ENCODE measurements at places on chromosomes 4 and X. TPM values are rescaled to one million over a fixed set of nuclear protein-coding genes. Genes with fewer than 3 reads are reported as not detected.

DNA sequence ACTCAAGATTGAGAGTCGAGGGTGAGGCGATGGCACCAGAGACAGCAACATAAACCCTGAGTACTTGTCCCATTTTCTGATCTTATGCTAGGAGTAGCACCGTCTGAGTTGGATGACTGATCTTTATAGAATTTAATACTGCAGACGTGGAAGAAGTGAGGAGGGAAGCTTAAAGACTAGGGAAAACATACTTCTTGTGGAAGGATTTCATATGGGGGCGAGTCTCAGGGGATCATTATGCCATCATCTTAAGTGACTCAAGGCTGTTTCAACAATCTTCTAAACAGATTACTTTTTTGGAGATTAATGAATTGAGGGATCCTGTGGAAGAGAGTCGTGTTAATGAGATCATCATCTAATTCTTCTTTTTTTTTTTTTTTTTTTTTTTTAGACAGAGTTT, 17.2 kb upstream of the FAT1 start:
- no peaks in the 10 kb centered on the region for H3K4me1 ChIP-seq
- no peak for DNase-seq
- no peak overlapping the region for H3K27ac ChIP-seq
- H3K27me3 ChIP-seq: no peaks in the 10 kb centered on the region
- H3K36me3 ChIP-seq: no peaks in the 10 kb centered on the region

The INTU gene
- 0.15 TPM for total RNA-seq

- no peaks in the 10 kb centered on the region for H3K27me3 ChIP-seq
- DNase-seq: no peak
- no peak overlapping the region for H3K27ac ChIP-seq
- H3K4me1 ChIP-seq: no peaks in the 10 kb centered on the region
- no peak overlapping the region for H3K4me3 ChIP-seq
Observed at GRCh38 chr4:33085709-33086108, 2365.5 kb downstream of the PCDH7 start.

The GAB3 gene
- total RNA-seq: 2.0 TPM

- H3K27ac ChIP-seq: no peak overlapping the region
- no peaks in the 10 kb centered on the region for H3K4me1 ChIP-seq
- DNase-seq: no peak
Observed at GRCh38 chrX:126929071-126929470, 109.5 kb downstream of the PRR32 start.

DNA sequence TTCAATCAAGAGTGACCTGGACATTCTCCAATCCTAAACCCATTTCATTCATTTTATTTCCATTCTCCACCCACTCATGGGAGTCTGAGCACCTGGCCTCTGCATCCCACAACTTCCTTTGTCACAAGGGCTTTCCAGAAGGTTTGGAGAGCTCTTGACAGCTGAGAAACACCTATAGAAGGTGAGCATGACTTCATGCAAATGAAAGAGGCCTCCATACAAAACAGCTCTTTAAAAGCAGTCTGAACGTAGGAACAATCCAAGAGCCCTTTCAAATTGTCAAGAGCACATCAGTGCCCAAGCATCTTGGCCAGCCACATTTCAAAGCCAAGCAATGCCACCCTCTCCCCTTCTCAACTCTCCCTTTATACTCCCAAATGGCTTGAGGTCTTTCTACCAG, 74.9 kb upstream of the RAP2C start:
- no peak overlapping the region for H3K4me3 ChIP-seq
- H3K27ac ChIP-seq: no peak overlapping the region
- no peak for DNase-seq
- no peaks in the 10 kb centered on the region for H3K27me3 ChIP-seq

The MAMLD1 gene
- total RNA-seq: not detected

- H3K4me3 ChIP-seq: no peak overlapping the region
- H3K4me1 ChIP-seq: no peaks in the 10 kb centered on the region
- H3K27ac ChIP-seq: no peak overlapping the region
- no peaks in the 10 kb centered on the region for H3K36me3 ChIP-seq
Observed at GRCh38 chrX:85113746-85114145, 110.1 kb downstream of the APOOL start.

The TRIM75 gene
- total RNA-seq: not detected

The CCDC160 gene
- not detected for total RNA-seq

The HEPH gene
- total RNA-seq: 0.35 TPM

The SLC6A14 gene
- total RNA-seq: 0.05 TPM

DNA sequence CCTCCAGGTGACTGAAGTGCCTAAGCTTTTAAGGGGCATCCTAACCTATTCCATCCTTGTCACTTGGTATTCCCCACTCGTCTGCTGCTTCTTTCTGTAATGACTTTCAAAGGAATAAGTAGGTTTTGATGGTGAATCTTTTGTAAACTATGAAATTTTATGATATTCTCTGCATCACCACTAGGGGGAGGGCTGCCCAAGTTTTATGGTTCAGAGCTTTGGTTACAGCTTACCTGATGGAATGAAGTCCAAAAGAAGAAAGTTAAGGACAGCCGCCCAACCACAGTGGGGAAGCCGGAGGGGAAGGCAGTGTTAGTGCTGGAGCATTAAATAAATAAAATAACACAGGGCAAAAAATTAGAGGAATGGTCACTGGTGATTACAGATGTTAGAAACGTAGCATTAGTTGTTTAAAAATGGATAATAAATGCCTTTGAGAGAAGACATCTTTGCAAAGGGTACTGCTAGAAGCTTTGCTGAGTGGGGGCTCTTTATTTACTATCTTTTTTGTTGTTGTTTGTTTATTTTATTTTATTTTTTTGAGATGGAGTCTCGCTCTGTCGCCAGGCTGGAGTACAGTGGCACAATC, 204.9 kb downstream of the GBA3 start:
- DNase-seq: no peak
- no peak overlapping the region for H3K4me3 ChIP-seq
- H3K27ac ChIP-seq: no peak overlapping the region
- no peaks in the 10 kb centered on the region for H3K27me3 ChIP-seq
- H3K4me1 ChIP-seq: no peaks in the 10 kb centered on the region

DNA sequence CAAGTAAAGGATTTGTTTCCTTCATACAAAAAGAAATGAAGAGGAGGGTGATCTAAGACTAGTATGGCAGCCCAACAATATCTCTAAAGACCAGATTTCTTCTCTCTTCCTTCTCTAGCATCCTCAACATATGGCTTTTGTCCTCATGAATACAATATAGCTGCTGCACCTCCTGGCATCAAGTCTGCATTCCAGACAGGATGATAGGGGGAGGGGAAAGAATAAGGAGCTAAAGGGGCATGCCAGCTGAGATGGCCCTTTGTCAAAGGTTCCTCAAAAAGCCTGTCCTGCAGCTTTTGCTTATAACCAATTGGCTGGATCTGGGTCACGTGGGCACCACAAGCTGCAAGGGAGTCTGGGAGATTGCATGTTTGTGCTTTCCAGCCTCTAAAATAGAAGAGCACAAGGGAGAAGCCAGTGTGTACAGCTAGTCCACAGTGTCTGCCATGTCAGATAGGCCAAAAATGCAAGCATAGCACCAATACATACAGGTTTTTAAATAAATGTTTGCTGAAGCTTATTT, 132.6 kb downstream of the BCOR start:
- DNase-seq: no peak
- H3K27ac ChIP-seq: no peak overlapping the region
- H3K36me3 ChIP-seq: no peaks in the 10 kb centered on the region
- H3K27me3 ChIP-seq: no peaks in the 10 kb centered on the region
- no peaks in the 10 kb centered on the region for H3K4me1 ChIP-seq
- no peak overlapping the region for H3K4me3 ChIP-seq

- no peak overlapping the region for H3K27ac ChIP-seq
- H3K36me3 ChIP-seq: no peaks in the 10 kb centered on the region
- H3K4me3 ChIP-seq: no peak overlapping the region
- no peaks in the 10 kb centered on the region for H3K27me3 ChIP-seq
Observed at GRCh38 chr4:89162496-89162895, 51.2 kb downstream of the TIGD2 start.

DNA sequence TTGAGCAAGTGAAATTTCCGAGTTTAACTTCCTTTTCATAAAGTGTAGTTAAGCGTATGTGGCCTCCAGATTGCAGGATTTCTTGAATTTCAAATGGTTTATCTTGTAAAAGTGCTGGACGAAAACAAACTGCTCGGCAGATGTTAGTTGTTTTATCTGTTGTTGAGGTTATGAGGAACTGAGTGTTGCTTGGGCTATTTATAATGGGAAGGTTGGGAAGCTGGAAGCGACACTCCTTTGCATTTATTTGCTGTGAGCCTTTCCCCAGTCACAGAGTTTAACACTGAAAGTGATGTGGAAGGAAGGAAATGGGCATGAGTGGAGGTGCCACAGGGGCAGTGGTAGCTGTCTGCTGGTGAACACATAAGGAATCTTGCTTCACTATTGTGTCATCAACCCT, 284.9 kb downstream of the PCDH7 start:
- H3K4me3 ChIP-seq: no peak overlapping the region
- H3K27ac ChIP-seq: no peak overlapping the region
- H3K27me3 ChIP-seq: no peaks in the 10 kb centered on the region
- H3K36me3 ChIP-seq: no peaks in the 10 kb centered on the region
- no peaks in the 10 kb centered on the region for H3K4me1 ChIP-seq
- no peak for DNase-seq

DNA sequence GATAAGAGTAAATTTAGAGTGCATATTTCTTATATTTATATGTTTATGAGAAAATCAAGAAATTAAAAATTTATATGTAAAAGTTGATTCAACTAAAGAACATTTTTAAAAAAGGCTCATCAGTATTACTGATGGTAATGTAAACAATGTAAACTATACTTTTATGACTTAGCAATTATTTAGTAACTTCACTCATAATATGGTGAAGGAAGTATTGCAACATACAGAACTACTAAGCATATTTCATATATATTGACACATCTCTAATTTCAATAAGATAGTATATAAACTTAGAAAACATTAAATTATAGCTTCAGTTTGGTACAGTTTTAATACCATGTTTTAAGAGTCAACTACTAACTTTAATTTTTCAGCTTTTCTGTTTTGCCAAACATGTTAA, 512.8 kb upstream of the PCDH7 start:
- no peaks in the 10 kb centered on the region for H3K27me3 ChIP-seq
- no peak overlapping the region for H3K27ac ChIP-seq
- H3K4me3 ChIP-seq: no peak overlapping the region
- no peaks in the 10 kb centered on the region for H3K4me1 ChIP-seq
- DNase-seq: no peak
- H3K36me3 ChIP-seq: no peaks in the 10 kb centered on the region

The FREM3 gene
- not detected for total RNA-seq

GRCh38 chr4:98648602-98649001, 9.8 kb downstream of the TSPAN5 start:
- no peak overlapping the region for H3K27ac ChIP-seq
- no peaks in the 10 kb centered on the region for H3K4me1 ChIP-seq
- no peak for DNase-seq
- H3K36me3 ChIP-seq: no peaks in the 10 kb centered on the region
- no peaks in the 10 kb centered on the region for H3K27me3 ChIP-seq
- no peak overlapping the region for H3K4me3 ChIP-seq

- no peaks in the 10 kb centered on the region for H3K36me3 ChIP-seq
- H3K4me3 ChIP-seq: no peak overlapping the region
- no peaks in the 10 kb centered on the region for H3K27me3 ChIP-seq
- DNase-seq: no peak
- H3K4me1 ChIP-seq: no peaks in the 10 kb centered on the region
Observed at GRCh38 chrX:11375614-11376119, 82.5 kb downstream of the AMELX start.

- peaks cover 3% of the 10 kb centered on the region for H3K4me1 ChIP-seq
- H3K27me3 ChIP-seq: no peaks in the 10 kb centered on the region
- H3K36me3 ChIP-seq: no peaks in the 10 kb centered on the region
- H3K4me3 ChIP-seq: no peak overlapping the region
- no peak overlapping the region for H3K27ac ChIP-seq
- DNase-seq: peak; percentile 37
Observed at GRCh38 chr4:84258905-84259830, 239.9 kb downstream of the NKX6-1 start.

DNA sequence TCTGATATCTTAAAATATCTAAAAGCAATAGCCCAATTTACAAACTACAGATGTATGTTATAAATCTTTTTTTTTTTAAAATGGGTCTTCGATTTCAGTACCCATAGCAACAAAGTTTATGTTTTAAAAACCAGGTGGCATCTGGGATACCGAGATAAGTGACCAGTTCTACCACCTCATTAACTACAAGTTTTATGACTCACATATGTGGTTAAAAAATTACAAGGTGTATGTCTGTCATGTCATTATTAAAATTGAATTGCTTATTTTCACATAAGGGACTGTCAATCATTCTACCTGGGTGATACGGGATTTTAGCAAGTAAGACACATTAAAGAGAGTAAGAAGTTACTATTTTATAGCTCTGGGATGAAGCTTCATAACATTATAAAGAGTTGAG, 192.0 kb upstream of the ETNPPL start:
- H3K36me3 ChIP-seq: no peaks in the 10 kb centered on the region
- H3K4me3 ChIP-seq: no peak overlapping the region
- no peak for DNase-seq
- H3K4me1 ChIP-seq: no peaks in the 10 kb centered on the region

- no peaks in the 10 kb centered on the region for H3K27me3 ChIP-seq
- no peaks in the 10 kb centered on the region for H3K4me1 ChIP-seq
- H3K36me3 ChIP-seq: no peaks in the 10 kb centered on the region
- DNase-seq: no peak
- H3K4me3 ChIP-seq: no peak overlapping the region
- no peak overlapping the region for H3K27ac ChIP-seq
Observed at GRCh38 chr4:11765849-11766453, 337.3 kb upstream of the HS3ST1 start.

The NWD2 gene
- not detected for total RNA-seq

The BEX1 gene
- total RNA-seq: not detected

DNA sequence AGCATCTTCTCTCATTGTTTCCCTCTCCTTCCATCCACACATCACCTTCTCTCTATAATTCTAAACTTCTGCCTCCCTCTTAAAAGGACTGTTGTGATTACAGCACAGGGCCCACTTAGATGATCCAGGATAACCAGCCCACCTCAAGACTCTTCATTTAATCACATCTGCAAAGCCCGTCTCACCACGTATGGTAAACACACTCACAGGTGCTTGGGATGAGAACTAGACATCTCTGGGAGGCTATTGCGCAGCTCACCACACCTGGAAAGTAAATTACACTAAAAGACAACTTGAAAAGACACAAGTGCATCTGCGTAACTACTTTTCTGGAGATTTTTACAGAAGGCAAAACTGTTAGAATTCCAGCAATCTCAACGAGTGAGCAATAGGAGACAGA, 15.4 kb upstream of the C1QTNF7 start:
- H3K27ac ChIP-seq: no peak overlapping the region
- H3K4me3 ChIP-seq: no peak overlapping the region
- no peak for DNase-seq
- no peaks in the 10 kb centered on the region for H3K36me3 ChIP-seq
- no peaks in the 10 kb centered on the region for H3K4me1 ChIP-seq
